Activated T-cell treated with anti-CD3 and anti-CD28 coated beads for 1 hour (primary cell): ENCODE measurements at places on chromosomes 11 and 22.

- DNase-seq: peak; percentile 69
These were observed 1.1 kb upstream of the EXT2 start for GRCh38 chr11:44094260-44094868.

DNA sequence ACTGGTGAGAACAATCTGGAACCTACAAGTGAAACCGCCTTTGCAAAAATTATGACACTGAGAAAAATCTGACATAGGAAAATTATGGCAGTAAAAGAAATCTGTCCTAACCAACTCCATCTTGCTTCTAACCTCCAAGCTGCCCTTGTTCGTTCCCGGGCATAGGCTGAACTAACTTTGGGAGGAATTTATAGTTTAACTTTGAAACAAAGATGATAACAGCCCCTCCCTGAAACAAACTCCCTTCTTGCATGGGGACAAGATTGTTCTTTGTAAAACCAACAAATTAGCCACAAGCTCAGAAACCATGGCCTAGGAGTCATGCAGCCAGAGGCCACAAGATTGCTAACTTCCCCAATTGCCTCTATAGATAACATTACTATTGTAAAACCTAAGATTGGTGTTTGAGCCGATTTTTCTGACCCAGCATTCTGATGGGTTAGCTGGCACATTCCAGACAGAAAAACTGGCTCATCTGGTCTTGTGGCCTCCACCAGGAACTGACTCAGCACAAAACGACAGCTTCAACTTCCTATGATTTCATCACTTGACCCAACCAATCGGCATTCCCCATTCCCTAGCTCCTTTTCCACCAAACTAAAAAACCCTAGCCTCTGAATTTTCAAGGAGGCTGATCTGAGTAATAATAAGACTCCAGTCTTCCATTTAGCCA lies 3.6 kb upstream of the CCDC81 start:
- DNase-seq: no peak

DNA sequence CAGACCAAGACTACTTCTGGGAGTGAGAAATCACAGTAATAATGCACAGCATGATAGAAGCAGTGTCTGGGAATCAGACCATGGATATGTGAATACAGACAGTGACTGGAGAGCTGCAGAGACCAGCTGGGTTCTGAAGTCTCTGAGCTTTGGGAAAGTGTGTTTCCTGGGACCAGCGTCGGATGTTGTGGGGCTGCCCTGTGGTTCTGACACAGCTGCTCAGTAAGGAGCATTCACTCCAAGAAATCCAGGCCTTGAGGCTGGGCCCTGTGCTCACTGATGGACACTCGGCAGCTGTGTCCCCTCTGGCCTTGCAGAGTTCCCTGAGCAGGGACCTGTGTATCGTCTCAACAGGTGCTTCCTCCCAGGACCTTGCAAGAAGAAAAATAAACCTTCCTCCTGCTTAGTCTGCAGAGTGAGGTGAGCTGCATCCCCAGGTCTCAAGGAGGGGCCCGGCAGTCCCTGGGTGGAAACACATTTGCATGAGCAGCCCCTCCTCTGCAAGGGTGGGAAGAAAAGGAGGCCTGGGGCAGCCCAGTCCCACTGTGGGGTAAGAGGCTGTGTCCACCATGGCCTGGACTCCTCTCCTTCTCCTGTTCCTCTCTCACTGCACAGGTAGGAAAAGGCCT lies 107.9 kb downstream of the VPREB1 start:
- no peak for DNase-seq

DNA sequence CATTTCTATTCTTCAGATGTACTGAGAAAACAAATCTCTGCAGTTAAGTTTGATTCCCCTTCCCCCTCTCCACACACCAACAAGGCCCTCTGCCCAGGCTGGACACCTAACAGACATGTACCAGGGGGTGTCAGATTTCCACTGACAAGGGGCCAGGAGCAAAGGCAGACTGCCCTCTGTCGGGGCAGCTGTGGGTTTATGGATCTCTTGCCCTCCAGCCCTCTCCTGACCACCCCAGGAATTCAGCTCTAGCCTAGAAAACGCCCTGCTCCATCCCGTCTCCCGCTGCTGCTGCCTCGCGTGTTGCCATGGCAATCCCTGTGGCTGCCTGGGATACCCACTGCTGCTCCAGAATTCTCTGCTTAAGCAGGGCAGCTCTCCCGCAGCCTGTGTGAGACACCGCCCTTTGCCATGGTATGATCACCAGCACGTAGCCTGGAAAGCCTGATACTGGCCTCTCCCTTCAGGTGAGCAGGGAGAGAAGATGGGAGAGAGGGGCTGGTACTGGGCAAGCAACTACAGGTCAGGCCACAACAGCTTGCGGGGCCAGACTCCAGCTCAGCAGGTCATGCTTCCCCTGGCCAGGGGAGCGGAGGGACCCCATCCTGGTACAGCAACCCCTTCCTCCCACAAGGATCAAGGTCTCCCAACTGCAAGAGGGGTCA lies 41.6 kb downstream of the BUD13 start:
- DNase-seq: no peak

DNA sequence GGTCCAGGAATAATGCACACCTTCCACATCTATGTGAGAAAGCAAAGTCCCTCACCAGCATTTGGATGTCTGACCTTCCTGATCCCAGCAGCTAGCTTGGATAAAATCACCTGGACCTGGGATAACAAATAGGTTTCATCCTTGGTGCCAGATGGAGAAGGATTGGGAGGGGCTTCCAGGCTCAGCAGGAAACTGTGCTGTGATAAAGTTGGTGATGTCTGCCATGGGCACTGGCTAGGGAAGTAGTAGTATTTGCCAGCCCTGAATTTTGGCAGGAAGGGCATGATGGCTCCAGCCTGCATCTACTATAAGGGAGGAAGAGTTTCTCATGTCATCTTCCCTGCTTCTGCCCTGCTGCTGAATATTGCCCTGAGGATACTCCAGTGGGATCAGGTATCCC lies 37.5 kb downstream of the C11orf91 start:
- no peak for DNase-seq

DNA sequence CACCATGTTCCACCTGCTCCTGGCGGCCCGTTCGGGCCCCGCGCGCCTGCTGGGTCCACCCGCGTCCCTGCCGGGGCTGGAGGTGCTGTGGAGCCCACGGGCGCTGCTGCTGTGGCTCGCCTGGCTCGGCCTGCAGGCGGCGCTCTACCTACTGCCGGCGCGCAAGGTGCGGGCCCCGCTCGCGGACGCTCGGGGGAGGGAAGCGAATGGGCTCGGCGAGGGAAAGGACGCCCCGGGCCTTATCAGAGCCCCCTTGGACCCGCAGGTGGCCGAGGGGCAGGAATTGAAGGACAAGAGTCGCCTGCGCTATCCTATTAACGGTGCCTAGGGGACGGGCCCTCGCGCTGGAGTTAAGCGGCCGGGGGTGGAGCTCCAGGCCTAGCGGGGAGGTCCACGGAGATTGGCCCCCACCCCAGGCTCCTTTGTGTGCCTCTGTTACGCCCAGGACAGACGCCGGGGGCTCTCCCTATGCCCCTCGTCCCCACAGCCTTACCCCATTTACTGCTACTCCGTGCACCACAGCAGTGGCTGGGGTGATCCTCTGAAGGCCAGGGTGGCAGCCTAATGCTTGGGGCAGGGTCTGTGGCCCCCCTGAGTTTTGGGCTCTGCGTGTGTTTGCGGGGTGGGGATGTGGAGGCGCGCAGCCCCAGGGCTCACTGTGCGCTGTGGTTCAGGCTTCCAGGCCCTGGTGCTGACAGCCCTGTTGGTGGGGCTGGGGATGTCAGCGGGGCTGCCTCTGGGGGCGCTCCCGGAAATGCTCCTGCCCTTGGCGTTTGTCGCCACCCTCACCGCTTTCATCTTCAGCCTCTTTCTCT lies 1.1 kb downstream of the TM7SF2 start:
- peak; percentile 70 for DNase-seq

GRCh38 chr11:83007477-83007876 lies 64.2 kb downstream of the RAB30 start:
- no peak for DNase-seq

- DNase-seq: no peak
These were observed 961.5 kb downstream of the FAM181B start for GRCh38 chr11:81772166-81772565.

DNA sequence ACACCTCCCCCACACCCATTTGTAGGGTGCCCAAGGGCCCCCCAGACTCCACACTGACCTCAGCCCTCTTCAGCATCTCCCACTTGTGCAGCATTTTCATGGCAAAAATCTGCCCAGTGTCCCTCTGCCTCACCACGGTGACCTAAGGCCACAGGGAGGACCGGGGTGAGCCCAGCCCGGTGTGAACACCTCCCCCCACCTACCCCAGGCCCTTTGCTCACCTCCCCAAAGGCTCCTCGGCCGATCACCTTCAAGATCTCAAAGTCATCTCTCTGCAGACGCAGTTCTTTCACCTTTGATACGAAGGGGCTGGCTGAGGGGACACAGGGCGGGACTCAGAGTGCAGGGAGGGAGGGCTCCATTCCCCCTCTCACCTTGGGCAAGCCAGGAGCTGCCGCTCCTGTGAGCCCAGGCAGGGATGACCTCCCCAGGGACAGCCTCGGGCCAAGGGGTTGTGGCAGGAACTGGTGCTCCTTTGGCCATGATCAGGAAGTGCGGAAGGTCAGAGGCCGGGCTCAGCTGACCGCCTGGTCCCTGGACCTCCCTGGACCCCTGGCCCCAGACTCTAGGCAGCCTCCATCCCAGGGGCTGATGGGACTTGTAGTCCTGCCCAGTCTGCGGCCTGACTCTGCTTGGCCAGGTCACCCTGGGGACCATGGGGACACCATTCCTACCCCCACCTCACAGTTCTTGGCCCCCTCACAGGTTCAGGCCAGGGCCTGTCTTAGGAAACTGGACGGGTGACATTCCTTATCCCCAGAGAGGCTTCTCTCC lies 2.7 kb downstream of the CDC42BPG start:
- DNase-seq: no peak
